Activated CD4-positive, alpha-beta T cell treated with anti-CD3 and anti-CD28 coated beads for 48 hours (primary cell): ENCODE measurements at places on chromosomes 6 and 20.
A peak's percentile ranks its signal among the peaks of the same experiment; 100 is the strongest.

DNA sequence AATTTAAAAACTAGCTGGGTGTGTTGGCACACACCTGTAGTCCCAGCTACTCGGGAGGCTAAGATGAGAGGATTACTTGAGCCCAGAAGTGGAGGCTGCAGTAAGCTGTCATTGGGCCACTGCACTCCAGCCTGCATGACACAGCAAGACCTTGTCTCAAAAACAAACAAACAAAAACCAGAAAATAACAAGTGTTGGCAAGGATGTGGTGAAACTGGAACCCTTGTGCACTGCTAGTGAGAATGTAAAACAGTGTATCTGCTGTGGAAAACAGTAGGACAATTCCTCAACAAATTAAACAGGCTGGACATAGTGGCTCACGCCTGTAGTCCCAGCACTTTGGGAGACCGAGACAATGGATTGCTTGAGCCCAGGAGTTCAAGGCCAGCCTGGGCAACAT is 3.5 kb downstream of the UQCC1 start:
- DNase-seq = no peak

DNA sequence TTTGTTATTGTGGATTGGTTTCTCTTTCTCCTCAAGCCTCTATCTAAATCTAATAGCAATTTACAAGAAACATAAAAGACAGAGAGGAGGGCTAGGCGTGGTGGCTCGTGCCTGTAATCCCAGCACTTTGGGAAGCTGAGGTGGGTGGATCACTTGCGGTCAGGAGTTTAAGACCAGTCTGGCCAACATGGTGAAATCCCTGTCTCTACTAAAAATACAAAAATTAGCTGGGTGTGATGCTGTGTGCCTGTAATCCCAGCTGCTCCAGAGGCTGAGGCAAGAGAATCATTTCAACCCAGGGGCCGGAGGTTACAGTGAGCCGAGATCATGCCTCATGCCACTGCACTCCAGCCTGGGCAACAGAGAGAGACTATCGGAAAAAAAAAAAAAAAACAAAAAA is 46.6 kb downstream of the SLC2A12 start:
- no peak for DNase-seq

DNA sequence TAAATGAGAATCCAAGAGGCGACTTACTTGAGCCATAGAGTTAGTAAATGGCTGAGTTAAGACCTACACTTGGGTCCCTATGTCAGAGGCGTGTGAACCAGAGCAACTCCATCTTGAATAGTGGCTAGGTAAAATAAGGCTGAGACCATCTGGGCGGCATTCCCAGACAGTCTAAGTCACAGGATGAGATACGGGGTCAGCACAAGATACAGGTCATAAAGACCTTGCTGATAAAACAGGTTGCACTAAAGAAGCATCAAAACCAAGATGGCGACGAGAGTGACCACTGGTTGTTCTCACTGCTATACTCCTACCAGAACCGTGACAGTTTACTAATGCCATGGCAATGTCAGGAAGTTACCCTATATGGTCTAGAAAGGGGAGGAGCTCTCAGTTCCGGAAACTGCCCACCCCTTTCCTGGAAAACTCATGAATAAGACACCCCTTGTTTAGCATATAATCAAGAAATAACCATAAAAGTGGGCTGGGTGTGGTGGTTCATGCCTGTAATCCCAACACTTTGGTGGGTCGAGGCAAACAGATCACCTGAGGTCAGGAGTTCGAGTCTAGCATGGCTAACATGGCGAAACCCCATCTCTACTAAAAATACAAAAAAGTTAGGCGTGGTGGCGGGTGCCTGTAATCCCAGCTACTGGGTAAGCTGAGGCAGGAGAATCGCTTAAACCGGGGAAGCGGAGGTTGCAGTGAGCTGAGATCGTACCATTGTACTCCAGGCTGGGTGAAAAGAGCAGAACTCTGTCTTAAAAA is 43.9 kb upstream of the EEF1A1 start:
- no peak for DNase-seq

GRCh38 chr6:151413372-151414145 is 22.2 kb upstream of the ZBTB2 start:
- DNase-seq = peak; percentile 36

DNA sequence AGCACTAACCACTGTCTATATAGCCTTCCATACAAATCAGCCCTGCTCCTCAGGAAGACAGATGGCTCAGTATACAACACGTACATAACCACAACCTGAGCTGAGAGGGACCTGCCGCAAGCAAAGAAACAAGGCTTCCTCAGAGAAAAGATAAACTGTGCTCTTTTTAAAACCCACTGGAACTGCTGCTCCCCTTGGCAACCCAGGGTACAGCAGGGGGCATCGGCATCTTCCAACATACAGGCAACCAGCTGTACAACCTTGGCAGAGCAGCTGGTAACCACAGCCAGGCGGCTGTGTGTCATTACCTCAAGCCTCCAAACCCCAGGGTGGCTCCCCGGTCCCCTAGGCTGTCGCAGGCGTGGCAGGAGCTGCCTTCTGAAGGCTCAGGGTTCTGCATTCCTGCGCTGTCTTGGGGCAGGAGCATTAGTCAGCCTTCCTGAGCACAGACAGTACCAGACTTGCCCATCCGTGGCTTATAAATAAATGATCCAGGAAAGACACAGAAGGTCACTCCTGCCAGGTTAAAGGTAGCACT is 249.5 kb downstream of the ADGRG6 start:
- DNase-seq = peak; percentile 70

DNA sequence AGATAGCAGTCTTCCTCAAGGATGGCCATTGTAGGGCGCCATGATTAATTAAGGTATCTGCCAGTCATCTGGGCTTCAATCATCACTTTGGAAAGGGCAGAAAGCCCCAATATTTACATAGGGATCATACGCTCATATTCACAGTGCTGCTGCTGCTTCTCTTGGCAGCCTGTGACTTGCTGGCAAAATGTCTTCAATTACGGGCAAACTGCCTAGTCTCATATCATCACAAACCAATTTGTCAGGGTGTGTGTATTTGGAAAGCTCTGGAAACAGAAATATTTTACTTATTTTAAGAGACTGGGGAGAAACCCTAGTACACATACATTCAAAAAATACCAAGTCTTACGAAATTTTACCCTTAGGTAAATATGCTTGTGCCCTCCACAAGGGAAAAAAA is 77.6 kb downstream of the SAMD5 start:
- DNase-seq = no peak

DNA sequence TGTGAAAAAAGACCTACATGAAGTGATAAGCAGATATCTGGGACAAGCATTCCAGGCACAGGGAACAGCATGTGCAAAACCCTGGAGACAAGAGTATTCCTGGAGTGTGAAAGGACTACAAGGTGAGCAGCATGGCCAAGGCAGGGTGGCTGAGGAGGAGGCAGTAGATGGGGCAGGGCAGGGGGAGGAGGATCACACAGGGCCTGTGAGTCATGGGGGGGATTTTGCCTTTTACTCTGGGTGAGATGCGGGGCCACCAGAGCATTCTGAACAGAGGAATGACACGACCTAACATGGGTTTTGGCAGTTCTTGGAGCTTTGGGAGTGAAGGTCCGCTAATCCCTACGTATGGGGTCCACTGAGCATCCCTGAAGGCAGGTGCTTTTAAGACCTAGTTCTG is 69.8 kb upstream of the CCN6 start:
- DNase-seq = peak; percentile 60

DNA sequence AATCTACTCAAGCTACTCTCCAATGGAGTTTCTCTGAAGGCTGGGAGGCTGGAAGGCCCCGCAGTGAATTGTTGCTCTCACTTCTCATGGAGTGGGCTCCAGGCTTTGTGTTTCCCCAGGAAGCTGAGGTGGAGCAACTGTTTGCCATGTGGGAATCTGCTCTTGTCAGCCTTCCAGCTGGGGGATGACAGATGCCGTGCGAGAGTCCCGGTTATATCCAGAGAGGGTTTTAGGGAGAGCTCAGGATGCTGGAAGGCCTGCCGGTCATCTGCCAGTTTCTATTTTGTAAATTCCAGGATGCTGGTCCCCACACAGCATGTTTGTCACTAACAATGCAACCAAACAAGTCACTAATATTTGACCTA is 98.2 kb upstream of the NAA20 start:
- DNase-seq = no peak

- DNase-seq = no peak
These were observed 82.8 kb upstream of the FYN start for GRCh38 chr6:111956098-111956497.

DNA sequence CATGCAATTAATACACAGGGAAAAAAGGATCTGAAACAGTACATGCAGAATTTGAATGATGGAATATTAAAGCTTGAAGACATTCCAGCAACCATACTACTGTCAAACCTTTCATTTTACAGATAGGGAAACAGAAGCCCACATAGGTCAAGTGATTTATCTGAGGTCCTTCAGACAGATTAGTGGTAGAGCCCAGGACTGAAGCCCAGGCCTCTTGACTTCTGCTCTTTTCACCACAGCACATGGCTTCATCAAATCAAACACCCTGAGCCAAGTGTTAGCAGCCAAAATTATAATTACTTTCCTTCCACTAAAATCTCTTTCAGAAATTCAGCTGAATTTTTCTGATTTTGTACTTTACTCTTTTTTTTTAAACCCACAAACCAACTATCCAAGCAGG is 435.6 kb upstream of the RUNX2 start:
- no peak for DNase-seq

- DNase-seq = no peak
These were observed 177.2 kb upstream of the ASCC3 start for GRCh38 chr6:101058296-101058695.

DNA sequence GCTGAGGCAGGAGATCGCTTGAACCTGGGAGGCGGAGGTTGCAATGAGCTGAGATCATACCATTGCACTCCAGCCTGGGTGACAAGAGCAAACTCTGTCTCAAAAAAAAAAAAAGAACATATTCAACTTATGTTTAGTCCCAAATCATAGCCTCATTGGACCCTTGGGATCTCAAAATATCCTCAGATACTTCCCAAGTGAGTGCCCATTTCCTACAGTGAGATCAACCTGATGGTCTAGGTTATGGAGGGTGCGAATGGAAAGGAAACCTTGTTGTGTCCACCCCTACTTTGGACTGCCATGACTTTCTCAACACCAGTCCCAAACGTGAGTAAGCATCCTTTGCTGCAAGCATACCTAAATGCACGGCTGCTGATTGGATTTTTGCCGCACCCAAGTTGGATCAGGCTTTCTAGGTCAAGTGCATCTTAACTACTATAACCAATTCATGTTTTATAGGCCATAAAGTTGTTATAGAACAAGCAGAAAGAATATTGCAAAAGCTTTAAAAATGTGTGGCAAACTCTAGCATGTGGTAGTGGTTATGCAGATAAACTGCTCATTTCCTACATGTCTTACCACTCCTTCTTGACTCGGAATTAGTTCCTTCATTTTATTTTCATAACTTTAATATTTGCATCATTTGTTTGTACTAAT is 131.2 kb downstream of the PLEKHG1 start:
- no peak for DNase-seq

DNA sequence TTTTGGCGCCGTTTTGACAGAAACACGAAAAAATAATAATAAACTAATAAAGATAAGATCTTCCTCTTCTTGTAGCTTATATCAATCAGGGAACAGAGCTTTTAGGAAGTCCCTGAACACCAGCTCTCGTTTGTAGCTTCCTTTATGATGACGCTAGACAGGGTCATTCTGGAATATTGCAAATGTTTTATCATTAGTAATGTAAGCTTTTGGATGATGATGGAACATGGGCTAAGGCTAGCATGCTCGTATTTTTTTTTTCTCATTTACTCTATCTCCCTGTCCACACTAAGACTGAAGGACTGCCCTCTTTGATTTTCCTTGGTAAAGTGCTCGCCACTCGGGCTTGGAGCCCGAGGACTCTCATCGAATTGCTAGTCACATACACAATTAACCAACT is 22.1 kb upstream of the POM121L2 start:
- no peak for DNase-seq

DNA sequence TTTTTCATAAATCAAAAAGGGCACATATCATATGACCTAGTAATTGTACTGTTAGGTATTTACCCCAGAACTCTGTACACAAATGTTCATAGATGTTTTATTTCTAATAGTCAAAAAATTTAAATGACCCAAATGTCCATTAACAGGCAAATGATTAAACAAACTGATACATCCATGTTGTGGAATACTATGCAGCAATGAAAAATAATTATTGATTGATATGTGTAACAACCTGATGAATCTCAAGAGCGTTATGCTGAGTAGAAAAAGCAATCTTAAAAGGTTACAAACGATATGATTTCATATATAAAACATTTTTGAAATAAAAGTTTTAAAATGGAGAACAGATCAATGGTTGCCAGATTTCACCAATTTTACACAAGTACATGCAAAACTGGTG is 18.1 kb downstream of the HTR1B start:
- no peak for DNase-seq

GRCh38 chr6:109961611-109962041 is 16.5 kb upstream of the GPR6 start:
- no peak for DNase-seq

DNA sequence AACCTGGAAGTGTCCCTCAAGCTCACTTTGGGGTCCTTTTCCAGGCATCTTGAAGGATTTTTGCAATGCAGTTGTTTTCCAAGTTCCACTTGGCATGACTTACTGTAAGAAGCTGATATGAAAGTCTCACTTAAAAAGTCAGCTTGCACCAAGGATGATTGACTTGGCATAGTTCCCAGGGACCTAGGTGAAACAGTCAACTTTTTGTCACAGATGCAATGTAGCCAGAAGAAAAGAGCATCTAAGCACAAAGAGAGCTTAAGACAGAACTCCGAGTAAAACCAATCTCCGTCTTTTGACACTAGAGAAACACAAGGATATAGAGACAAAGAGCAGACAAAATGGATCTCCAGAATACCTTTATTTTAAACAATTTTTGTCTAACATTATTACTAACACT is 2.6 kb upstream of the ZSCAN12 start:
- no peak for DNase-seq

DNA sequence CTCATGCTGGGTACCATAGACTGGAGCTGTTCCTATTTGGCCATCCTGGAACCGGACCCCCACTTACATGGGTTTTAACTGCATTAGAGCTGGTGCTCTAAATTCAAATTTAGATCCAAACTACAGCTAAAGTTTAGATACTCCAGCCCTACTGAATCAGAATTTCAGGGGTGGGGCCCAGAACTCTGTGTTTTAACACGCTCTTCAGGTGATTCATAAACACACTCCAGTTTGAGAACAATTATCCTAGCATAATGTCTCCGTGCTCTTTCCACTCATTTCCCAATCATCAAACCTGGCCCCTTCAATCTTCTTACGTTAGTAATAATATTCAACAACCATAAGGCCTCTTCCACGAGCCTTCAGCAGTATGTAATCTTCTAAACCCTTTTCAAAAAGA is 15.3 kb downstream of the TRPC4AP start:
- DNase-seq = no peak

DNA sequence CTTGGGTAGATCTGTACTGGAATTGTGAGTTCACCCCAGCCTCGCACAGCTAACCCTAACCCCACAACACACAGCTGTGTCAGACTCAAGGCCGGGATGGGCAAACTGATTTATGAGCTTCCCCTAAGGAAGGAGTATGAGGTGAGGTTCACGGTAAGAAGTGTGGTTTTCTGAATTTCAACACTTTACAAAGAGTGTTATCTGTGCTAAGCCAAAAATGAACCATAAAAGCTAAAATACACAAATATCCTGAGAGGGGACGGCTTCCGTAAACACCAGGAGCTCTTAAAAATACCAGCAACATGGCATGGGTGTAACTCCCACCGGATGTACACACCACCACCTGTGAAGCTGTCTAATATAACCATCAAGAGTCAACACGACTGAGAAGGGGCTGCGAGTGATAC is 101.2 kb downstream of the ATP9A start:
- DNase-seq = no peak

- DNase-seq = no peak
These were observed 90.4 kb downstream of the FARS2 start for GRCh38 chr6:5351552-5352210.
